ENCODE measurements at places on chromosomes 11 and 22.

- no peaks in the 10 kb centered on the region for H3K27me3 ChIP-seq
- no peak overlapping the region for H3K27ac ChIP-seq
- no peak for DNase-seq
- H3K36me3 ChIP-seq: no peaks in the 10 kb centered on the region
- H3K4me3 ChIP-seq: no peak overlapping the region
These were observed 61.5 kb downstream of the STIM1 start for GRCh38 chr11:3916962-3917361.

DNA sequence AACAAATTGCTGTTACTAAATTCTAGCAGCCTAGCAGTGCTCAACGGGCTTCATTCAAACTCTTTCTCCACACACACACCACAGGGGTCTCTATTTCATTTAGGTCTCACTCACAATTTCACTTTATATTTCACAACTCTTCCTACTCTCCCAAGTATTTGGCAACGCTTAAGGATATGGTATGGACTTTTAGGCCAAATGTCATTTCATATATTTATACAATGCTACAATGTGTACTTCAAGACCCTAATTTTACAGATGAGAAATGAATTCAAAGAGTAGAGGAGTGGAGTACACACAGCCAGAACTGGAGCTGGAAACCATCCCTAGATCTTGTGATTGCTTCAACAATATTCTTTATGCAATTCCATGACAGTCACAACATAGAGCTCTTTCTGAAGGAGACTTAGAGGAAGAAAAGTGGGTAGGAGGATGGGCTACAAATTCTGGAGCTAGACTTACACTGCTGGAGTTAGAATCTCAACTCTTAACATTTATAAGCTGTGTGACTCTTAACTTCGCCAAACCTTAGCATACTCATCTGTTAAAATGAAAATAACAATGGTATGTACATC lies 2.5 kb upstream of the MS4A13 start:
- no peaks in the 10 kb centered on the region for H3K4me1 ChIP-seq
- no peaks in the 10 kb centered on the region for H3K36me3 ChIP-seq
- H3K27ac ChIP-seq: no peak overlapping the region
- no peaks in the 10 kb centered on the region for H3K27me3 ChIP-seq
- H3K4me3 ChIP-seq: no peak overlapping the region
- DNase-seq: no peak

- H3K4me1 ChIP-seq: peaks cover 3% of the 10 kb centered on the region
- DNase-seq: peak; percentile 78
- no peaks in the 10 kb centered on the region for H3K27me3 ChIP-seq
- no peak overlapping the region for H3K27ac ChIP-seq
These were observed 14.6 kb downstream of the C11orf21 start for GRCh38 chr11:2287091-2287490.

GRCh38 chr11:130815097-130815802 lies 101.0 kb downstream of the SNX19 start:
- DNase-seq: no peak
- peak overlapping the region; percentile 37 for H3K4me3 ChIP-seq
- H3K27me3 ChIP-seq: no peaks in the 10 kb centered on the region
- peaks cover 23% of the 10 kb centered on the region for H3K4me1 ChIP-seq

GRCh38 chr11:17462940-17463339 lies 13.7 kb downstream of the ABCC8 start:
- no peak for DNase-seq
- H3K27ac ChIP-seq: no peak overlapping the region
- no peaks in the 10 kb centered on the region for H3K36me3 ChIP-seq
- H3K4me1 ChIP-seq: no peaks in the 10 kb centered on the region
- no peak overlapping the region for H3K4me3 ChIP-seq
- H3K27me3 ChIP-seq: no peaks in the 10 kb centered on the region

DNA sequence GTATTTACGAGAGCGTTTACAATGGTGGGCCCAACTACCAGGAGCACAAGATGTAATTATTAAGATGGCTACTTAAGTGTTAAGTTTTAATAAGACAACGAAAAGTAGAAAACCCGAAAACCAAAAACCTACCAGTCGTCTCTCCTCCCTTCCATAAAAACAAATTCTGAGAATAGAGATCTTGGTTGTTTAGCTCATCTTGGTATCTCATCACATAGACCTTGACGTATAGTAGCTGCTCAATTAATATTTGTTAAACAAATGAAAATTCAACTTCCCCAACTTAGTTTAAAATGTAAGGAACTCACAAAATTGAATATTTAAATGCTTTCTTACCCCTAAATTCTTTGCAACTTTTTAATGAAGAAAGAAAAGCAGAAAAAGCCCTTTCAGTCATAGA lies 669 bp downstream of the KDM4D start:
- no peak for DNase-seq
- H3K4me1 ChIP-seq: peaks cover 6% of the 10 kb centered on the region
- no peak overlapping the region for H3K27ac ChIP-seq
- H3K36me3 ChIP-seq: peaks cover 21% of the 10 kb centered on the region

GRCh38 chr22:41047801-41048211 lies 44.6 kb upstream of the EP300 start:
- H3K27me3 ChIP-seq: no peaks in the 10 kb centered on the region
- H3K4me3 ChIP-seq: no peak overlapping the region
- no peak overlapping the region for H3K27ac ChIP-seq
- DNase-seq: no peak
- no peaks in the 10 kb centered on the region for H3K36me3 ChIP-seq

- H3K27ac ChIP-seq: peak overlapping the region; percentile 80
- no peak overlapping the region for H3K4me3 ChIP-seq
- H3K36me3 ChIP-seq: no peaks in the 10 kb centered on the region
- peaks cover 9% of the 10 kb centered on the region for H3K4me1 ChIP-seq
- H3K27me3 ChIP-seq: no peaks in the 10 kb centered on the region
- DNase-seq: no peak
These were observed 51.1 kb downstream of the LIF start for GRCh38 chr22:30195245-30196140.

DNA sequence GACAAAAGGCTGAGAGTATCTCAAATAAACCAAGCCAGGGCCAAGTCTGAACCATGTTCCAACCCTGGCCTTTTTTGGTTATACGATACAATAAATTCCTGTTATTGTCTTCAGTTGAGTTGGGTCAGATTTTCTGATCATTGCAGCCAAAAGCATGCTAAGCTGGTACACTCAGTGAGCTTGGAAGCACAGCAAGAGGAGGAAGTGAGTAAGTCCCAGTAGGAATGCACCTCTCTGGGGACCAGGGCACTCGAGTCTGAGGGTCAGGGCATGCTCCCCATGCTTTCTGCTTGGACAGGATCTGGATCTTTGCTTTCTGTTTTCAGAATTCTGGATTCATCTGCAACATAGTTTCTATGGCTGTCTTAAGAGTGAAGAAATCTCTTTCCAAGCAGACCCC lies 73.1 kb downstream of the TMPRSS5 start:
- H3K36me3 ChIP-seq: no peaks in the 10 kb centered on the region
- no peak overlapping the region for H3K4me3 ChIP-seq
- H3K27ac ChIP-seq: no peak overlapping the region
- no peak for DNase-seq
- no peaks in the 10 kb centered on the region for H3K4me1 ChIP-seq
- H3K27me3 ChIP-seq: no peaks in the 10 kb centered on the region

- H3K27me3 ChIP-seq: no peaks in the 10 kb centered on the region
- no peak overlapping the region for H3K27ac ChIP-seq
- DNase-seq: peak; percentile 15
- no peak overlapping the region for H3K4me3 ChIP-seq
These were observed 444.4 kb downstream of the DLG2 start for GRCh38 chr11:85182441-85183387.

DNA sequence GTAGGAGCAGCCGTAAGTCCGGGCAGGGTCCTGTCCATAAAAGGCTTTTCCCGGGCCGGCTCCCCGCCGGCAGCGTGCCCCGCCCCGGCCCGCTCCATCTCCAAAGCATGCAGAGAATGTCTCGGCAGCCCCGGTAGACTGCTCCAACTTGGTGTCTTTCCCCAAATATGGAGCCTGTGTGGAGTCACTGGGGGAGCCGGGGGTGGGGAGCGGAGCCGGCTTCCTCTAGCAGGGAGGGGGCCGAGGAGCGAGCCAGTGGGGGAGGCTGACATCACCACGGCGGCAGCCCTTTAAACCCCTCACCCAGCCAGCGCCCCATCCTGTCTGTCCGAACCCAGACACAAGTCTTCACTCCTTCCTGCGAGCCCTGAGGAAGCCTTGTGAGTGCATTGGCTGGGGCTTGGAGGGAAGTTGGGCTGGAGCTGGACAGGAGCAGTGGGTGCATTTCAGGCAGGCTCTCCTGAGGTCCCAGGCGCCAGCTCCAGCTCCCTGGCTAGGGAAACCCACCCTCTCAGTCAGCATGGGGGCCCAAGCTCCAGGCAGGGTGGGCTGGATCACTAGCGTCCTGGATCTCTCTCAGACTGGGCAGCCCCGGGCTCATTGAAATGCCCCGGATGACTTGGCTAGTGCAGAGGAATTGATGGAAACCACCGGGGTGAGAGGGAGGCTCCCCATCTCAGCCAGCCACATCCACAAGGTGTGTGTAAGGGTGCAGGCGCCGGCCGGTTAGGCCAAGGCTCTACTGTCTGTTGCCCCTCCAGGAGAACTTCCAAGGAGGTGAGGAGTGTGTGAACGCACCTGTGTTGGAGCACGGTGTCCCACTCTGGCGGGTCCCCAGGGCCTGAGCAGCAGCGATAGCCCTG lies at the start of gene TAGLN:
Gene TAGLN (plus strand): TSS at position 318 of the 863 bp plus-strand sequence. CDS start 3,644 bp downstream, outside the sequence.
- H3K4me3 ChIP-seq: peak within 1 kb of the TSS; percentile 59
- peaks cover 6% of the 10 kb centered on the region for H3K36me3 ChIP-seq
- DNase-seq: peak; percentile 97
- H3K27me3 ChIP-seq: no peaks in the 10 kb centered on the region
- peak within 1 kb of the TSS; percentile 84 for H3K27ac ChIP-seq
- no peaks in the 10 kb centered on the region for H3K4me1 ChIP-seq

- H3K4me1 ChIP-seq: no peaks in the 10 kb centered on the region
- no peak overlapping the region for H3K4me3 ChIP-seq
- H3K27me3 ChIP-seq: no peaks in the 10 kb centered on the region
- no peaks in the 10 kb centered on the region for H3K36me3 ChIP-seq
- H3K27ac ChIP-seq: no peak overlapping the region
These were observed 25.3 kb downstream of the MB start for GRCh38 chr22:35591714-35592417.

DNA sequence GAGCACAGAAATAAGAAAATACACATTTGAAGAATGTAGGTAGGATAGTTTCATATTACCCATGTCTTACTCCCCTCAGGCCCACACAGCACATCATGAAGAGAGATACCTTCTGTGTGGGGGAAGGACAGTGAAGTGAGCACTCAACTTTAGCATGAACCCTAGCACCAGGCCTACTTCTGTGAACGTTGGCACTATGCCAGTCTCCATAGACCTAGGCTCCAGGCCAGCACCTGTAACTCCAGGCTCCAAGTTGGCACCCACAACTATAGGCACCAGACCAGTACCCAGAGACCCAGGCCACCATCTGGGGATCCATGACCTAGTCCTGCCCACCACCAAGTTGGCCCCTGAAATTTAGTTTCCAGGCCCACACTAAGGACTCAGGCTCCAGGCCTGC lies 410.9 kb downstream of the INSC start:
- no peaks in the 10 kb centered on the region for H3K27me3 ChIP-seq
- no peak overlapping the region for H3K4me3 ChIP-seq
- H3K27ac ChIP-seq: no peak overlapping the region
- no peaks in the 10 kb centered on the region for H3K4me1 ChIP-seq
- no peak for DNase-seq
- H3K36me3 ChIP-seq: no peaks in the 10 kb centered on the region

DNA sequence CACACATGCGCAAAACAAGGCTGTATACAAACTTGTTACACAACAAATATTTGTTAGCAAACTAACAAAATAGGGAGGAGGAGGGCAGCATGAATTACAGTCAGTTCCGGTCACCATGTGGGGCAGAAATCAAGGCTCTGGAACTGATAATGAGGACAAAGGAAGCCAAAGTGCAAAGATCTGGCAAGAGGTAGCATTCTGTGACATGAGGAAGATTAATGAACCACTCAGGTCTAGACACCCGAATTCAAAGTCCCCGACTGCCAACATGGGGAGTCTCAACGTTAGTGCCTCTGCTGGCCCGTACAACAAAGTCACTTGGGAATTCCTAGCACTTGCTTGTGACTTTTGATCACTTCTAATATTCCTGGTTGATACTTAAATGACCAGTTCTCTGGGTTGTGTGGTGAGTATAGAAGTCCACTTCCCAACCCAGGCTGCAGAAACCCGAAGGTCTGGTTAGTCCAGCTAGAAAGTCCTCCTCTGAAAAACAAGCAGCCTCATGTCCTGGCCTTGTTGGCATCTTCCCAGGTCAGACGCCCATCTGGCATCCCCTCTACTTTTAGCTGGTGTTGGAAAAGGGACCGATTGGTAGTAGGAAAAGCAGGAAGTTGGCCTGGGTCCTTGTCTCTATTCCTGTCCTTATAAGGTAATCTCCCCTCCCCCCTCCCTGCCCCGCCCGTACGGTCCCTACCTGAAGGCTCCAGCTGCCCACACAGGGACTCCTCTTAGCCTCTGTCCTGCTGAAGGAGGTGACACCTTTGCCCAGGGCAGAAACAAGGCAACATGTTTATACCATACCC lies 1.6 kb downstream of the SUN2 start:
- H3K27ac ChIP-seq: peak overlapping the region; percentile 96
- H3K36me3 ChIP-seq: peaks cover 32% of the 10 kb centered on the region
- H3K27me3 ChIP-seq: no peaks in the 10 kb centered on the region
- DNase-seq: no peak

GRCh38 chr11:125724125-125724524 lies 22.0 kb upstream of the PATE1 start:
- H3K36me3 ChIP-seq: no peaks in the 10 kb centered on the region
- no peaks in the 10 kb centered on the region for H3K4me1 ChIP-seq
- DNase-seq: no peak
- no peaks in the 10 kb centered on the region for H3K27me3 ChIP-seq
- H3K4me3 ChIP-seq: no peak overlapping the region
- H3K27ac ChIP-seq: no peak overlapping the region
